ENCODE measurements at places on chromosomes 16 and 17.

GRCh38 chr16:79792664-79793351 is 192.3 kb upstream of the MAF start:
- no peak for DNase-seq

DNA sequence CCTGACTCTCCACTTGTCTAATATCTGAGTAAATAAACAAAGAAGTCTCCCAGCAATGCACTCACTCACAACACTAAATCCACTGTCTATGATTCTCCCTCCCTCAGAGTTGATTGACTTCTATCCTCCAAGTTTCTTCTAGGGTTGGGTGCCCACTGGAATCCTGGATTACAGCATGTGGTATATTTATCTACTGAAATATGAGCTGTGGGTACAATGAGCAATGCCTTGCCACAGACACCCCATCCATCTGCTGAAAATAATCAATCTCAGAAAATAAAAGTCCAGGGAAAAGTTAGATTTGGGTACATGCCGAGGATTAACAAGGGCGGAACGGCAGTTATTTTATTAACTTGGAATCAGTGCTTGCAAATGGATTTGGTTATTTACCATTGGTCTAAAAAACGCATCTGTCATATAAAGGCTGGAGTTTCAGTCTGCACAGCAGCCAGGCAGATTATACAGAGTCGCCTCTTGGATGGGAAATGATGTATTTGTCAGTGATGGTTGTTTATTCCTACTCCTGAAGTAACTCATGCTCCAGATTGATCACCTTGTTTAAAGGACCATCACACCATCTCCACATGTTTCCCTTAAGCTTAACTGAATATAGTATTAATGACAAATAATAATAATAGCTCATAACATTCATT is 193.9 kb upstream of the SOX9 start:
- DNase-seq, result no peak

DNA sequence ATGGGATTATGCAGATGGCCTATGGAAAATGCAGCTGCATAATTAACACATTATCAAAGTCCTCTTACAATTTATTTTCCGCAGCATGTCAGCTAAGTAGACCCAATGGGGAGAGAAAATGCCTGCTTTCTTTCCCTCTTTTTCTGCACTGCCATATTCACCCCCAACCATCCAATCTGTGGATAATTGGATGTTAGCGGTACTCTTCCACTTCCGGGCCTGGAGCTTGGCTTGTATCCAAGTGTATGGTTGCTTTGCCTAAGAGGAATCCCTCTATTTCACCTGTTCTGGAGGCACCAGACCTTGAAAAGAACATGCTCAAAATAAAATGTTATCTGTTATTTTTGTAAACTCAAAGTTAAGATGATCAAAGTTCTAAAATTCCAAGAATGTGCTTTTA is 41.1 kb upstream of the CACNG3 start:
- no peak for DNase-seq

DNA sequence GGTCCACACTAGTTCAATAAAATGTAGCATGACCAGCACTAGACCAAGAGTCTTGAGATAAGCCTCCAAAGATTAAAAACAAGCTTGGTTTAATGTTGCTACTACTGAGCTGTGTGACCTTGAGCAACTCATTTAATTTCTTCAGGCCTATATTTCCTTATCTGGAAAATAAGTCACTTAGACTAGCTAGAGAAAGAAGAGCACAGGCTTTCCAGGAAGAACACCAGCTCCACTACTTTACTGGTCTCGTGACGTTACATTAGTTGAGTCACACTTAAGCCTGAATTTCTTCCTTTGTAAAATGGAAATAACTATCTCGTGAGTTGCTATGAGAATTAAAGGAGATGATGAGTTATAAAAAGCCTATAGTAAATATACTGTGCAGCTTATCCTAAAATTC is 5.4 kb downstream of the HELZ start:
- no peak for DNase-seq

- DNase-seq, result no peak
Measured at GRCh38 chr16:12081048-12081404, 104.5 kb downstream of the SNX29 start.

- DNase-seq, result no peak
Measured at GRCh38 chr17:37642681-37643080, 565 bp downstream of the DDX52 start.

- no peak for DNase-seq
Measured at GRCh38 chr17:42886283-42887176, 14.1 kb upstream of the G6PC1 start.

DNA sequence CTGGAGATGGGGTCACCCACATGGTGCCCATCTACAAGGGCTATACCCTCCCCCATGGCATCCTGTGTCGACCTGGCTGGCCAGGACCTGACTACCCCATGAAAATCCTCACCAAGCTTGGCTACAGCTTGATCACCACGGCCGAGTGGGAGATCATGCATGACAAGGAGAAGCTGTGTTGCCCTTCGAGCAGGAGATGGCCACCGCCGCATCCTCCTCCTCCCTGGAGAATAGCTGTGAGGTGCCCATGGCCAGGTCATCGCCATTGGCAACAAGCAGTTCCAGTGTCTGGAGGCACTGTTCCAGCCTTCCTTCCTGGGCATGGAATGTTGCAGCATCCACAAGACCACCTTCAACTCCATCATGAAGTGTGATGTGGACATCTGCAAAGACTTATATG is 5.3 kb upstream of the FLCN start:
- DNase-seq, result no peak

- no peak for DNase-seq
Measured at GRCh38 chr17:1256699-1257098, 13.5 kb upstream of the BHLHA9 start.

- DNase-seq, result no peak
Measured at GRCh38 chr17:21250854-21251253, 2.4 kb downstream of the NATD1 start.

DNA sequence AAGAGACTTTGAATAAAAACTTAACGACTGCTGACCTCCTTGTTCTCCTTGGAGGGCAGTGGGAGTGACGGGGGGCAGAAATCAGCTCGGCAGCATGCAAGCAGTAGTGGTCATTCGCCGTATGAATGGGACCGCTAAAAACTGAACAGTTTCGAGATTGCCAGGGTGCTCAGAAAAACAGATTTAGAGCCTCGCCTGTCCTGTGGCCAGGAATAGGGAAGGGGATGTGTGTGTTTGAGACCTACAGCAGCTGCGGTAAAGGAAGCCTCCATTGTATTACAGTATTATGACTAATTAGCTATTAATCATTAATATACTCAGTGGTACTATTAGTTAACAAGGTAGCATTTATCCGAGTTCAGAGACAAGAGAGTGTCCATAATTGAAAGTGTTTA is 670 bp upstream of the ZNF652 start:
- no peak for DNase-seq

DNA sequence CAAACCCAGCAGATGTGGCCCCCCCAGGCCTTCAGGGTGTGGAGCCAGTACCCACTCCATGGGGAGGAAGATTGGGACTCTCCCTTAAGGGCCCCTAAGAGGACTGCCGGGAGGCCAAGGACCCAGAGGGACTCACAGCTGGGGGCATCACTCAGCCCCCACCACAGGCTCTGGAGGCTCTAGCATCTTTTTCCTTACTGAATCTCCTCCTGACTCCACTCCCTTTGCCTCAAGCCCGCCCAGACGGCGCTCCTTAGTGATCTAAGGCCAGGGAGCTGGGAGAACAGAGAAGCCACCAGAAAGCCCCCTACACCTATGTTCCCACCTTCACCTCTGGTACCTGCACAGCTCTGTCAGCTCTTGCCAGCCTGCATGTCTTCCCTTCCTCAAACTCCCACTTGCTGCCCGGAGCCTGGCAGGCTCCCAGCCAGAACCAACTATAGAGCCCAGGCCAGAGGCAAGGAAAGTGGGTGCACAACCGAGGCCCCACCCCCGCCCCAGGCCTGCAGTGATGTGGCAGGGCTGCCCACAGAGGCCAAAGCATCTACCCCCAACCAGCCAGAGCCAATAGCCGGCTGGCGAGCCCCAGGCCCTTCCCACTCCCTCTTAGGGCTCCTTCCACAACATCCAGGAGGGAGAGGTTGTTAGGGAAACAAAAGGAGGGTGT is 22.3 kb upstream of the MPO start:
- no peak for DNase-seq

DNA sequence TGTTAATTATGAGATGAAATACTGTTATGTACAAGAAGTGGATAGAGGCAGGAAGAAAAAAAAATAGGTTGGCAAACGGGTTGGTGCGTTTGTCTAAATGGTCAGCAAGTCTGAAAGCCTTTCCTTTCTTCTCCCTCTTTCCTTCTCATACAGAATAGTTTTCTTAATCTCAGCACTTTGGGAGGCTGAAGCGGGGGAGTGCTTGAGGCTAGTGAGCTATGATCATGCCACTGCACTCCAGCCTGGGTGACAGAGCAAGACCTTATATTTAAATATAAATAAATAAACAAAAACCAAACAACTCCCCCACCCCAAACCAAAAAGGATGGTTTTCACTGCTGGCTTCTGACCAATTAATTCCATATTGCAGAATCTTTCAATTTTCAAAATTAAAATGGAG is 74.7 kb upstream of the CORO6 start:
- no peak for DNase-seq

- no peak for DNase-seq
Measured at GRCh38 chr17:3335876-3336275, 37.7 kb upstream of the OR3A1 start.

- no peak for DNase-seq
Measured at GRCh38 chr16:60214311-60214710, 1480.2 kb upstream of the GOT2 start.

DNA sequence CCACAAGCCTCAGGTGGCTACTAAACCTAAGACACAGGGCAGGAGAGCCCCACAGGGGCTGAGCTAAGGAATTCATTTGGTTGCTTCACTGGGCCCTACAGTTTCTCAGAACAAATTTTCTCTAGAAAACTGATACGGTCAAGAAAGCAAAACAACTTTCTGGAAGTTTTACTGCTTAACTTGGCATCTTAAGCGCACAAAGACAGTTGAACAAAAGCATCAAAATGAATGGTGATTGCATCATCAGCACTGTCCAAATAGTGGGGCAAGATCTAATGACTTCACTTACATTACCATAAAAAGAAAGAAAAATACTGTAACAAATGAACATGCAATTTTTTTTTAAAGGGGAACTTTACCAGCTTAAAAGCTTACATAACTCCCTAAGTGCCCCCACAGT is 47.6 kb downstream of the XPO6 start:
- no peak for DNase-seq

DNA sequence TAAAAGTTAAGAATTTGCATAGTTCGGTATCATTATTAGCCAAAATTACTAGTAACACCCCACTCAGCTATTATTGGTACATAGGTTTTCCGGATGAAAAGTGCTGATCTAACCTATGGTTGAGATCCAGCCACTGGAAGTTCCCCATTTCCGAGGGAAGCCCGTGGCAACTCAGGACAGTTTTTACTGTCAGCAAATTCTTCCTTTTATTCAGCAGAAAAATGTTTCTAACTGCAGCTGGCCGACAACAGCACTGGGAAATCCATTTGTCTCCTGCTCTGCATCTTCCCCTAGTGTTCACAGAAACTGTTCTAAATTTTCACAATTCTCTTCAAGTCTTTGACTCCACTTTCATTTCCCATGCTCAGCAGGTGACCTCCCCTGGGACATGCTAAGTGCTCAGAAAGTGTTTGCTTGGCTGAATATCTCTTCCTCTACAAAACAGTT is 15.5 kb upstream of the MMD start:
- DNase-seq, result peak; percentile 94

DNA sequence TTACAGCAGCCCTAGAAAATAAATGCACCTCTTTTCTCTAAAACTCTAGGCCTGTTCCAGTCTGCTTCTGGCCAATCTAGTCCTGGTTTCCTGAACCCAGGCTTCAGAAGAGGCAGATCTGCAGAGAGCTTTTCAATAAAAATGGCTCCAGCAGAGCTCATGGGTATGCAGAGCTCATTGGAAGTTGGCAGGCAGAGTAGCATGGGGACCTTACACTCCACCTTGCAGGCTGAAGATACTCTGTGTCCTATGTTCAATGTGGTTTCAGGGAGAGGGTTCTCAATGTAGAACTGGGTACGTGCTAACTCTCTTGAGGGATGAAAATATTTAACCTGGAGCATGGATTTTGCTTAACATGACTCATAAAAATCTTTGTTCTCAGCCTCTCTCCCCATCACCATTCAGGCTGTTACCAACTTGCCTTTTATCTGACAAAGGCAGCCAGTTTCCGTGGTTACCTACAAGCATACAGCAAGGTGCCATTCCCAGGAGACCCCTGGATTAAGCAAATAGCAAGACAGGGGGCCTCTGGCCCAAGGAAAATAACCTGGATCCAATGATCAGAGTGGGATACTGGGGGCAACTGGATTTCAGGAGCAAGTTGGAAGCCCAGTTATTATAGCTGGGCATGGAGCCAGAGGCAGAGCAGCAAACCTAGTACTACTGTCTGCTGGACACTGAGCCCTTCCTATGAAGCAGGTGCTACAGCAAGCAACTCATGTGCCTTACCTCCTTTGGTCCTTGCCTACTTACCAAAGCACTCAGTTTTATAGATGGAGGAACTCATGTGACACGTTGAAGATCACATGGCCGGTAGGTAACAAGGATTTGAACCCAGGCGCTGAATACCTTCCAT is 98.2 kb upstream of the DHX40 start:
- no peak for DNase-seq

DNA sequence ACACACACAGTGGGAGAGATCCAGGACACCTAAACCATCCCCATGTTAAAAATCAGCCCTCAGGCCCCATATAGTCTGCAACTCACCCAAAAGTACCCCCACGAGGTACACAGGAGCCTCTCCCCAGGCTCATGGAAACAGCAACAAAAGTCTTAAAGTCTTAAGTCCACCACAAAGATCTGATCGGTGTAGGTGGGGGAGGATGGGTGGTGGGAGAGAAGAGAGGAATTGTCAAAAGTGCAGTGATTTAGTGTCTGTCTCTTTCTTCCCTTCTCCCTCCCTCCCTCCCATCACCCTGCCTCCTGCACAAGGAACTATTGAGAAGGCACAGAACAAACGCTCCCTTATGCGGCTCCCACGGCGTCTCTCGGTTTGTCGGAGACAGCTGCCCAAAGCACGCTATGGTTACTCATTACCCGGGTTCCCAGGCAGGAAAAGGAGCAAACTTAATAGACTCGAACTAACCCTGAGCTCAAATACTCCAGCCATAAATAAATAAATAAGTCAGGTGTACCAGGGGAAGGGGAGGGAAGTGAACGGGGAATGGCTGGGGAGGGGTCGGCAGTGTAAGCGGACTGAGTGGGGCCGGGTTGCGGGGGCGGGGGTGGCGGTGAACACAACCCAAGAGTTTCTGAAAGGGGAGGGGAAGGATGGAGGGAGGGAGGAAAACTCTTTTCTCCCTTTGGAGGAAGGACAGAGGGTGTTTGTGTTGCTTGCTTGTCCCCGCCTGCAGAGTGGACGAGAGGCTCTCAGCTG is 477.4 kb downstream of the SLC39A11 start:
- DNase-seq, result no peak

Measured in GM12865 (cell line).